ENCODE measurements at places on chromosomes 7 and 10. TPM values are rescaled to one million over a fixed set of nuclear protein-coding genes. Genes with fewer than 3 reads are reported as not detected.

DNA sequence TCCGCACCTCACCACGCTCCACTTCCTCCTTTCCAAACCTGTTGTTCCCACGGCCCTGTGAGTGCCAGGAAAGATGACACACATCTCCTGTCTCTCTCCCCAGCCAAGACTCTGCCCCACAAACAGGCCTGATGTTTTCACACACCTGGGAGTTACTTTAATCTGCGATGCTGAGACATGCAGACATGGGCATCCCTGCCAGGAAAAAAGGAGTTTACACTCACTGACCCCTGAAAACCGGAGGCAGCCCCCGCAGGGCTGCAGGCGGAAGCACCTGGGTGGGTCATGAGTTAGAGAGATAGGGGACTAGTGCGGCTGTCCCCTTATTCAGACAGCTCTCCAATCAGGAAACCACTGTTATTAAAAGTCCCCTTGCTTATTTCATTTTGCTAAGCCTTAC is 106.4 kb upstream of the CARD11 start:
- no peak overlapping the region for H3K4me3 ChIP-seq
- no peaks in the 10 kb centered on the region for H3K4me1 ChIP-seq
- no peak for DNase-seq
- H3K27me3 ChIP-seq, result no peaks in the 10 kb centered on the region

SOSTDC1 gene
- total RNA-seq, result not detected

DNA sequence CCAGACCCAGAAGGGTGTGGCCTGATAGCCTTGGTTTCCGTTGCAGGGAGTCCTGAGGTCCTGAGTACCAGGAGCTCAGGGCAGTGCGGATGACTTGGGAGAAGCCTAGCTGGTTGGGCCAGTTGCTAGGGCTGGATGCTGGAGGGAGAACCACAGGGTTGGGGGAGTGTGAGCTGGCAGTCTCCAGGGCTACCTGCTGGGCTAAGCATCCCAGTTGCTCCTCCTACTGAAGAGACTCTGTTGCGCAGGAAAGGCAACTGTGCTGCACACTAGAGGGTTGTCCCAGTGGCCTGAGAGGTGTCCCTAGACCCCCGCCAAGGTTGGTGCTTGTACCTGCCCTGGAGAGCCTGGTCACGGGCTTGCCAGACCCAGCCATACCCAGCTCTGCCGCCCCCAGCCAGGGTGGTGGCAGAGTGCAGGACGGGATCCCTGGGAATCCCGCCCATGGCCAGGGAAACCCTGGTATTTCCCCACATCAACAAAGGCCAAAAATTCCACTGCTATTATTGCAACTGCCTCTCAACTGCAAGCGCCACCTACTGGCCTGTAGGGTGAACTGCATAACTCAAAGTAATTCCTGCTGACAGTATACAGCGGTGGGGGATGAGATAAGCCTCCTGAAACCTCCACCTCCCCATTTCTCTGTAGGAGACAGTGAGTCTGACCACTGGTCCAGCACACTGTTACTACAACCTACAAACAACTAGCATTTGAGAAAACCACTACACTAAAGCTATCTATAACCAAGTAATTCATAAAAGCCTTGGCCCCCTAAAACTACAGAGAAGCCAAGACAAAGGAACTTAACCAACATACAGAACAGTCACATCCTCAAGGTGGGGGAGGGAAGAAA is 67.6 kb upstream of the DDC start:
- DNase-seq, result peak; percentile 43
- no peak overlapping the region for H3K27ac ChIP-seq
- no peak overlapping the region for H3K4me3 ChIP-seq
- H3K4me1 ChIP-seq, result peaks cover 3% of the 10 kb centered on the region
- H3K27me3 ChIP-seq, result no peaks in the 10 kb centered on the region

DNA sequence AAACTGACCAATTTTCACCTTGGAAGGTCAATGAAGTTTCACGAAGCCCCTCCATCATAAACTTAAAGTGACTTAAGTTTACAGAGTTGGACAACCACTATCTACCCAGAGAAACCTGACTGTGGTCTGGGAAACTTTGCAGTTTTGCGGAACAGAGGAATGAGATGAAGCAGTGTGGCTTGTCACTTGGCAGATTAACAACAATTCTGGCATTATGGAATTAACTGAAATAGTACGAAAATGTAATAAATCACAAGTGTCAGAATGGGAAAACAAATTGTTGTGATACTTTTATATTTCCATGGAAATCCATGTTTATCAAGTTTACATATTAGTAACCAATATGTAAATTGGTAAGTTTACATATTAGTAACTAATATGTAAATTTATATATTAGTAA is 4.9 kb downstream of the KMT2C start:
- no peak for DNase-seq
- no peaks in the 10 kb centered on the region for H3K27me3 ChIP-seq
- H3K4me1 ChIP-seq, result peaks cover 35% of the 10 kb centered on the region
- H3K36me3 ChIP-seq, result no peaks in the 10 kb centered on the region
- no peak overlapping the region for H3K4me3 ChIP-seq

PHKG1 gene
- 2.6 TPM for total RNA-seq

- no peaks in the 10 kb centered on the region for H3K4me1 ChIP-seq
- H3K27me3 ChIP-seq, result no peaks in the 10 kb centered on the region
- H3K4me3 ChIP-seq, result no peak overlapping the region
- H3K27ac ChIP-seq, result no peak overlapping the region
- DNase-seq, result no peak
- peaks cover 6% of the 10 kb centered on the region for H3K36me3 ChIP-seq
Measured at GRCh38 chr10:129761981-129762956, 201.8 kb downstream of the EBF3 start.
